ENCODE measurements at places on chromosomes 5 and 9. TPM values are rescaled to one million over a fixed set of nuclear protein-coding genes. Genes with fewer than 3 reads are reported as not detected.

DNA sequence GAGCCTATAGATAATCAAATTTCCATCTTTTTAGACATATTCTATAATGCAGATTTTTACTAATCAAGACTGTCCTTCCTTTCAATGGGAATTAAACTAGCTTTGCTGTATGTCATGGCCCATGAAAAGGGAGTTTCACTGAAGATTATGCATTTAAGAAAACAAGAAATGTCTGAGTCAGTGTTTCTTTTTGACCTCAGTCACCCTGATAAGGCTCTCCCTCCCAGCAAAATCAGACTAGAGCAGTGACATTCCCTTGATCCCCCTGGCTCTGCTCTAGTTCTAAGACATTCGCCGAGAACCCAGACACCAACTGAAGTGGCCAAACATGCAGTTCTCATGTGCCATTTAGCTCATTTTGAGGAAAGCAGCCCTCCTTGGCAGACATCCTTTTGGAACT is 442.0 kb downstream of the ACTL7B start:
- DNase-seq = no peak

GRCh38 chr5:118752969-118753368 is 235.4 kb downstream of the DTWD2 start:
- DNase-seq = no peak

- no peak for DNase-seq
These were observed 83.3 kb downstream of the SUSD1 start for GRCh38 chr9:112091810-112092209.

TAF1L gene
- total RNA-seq = not detected

DNA sequence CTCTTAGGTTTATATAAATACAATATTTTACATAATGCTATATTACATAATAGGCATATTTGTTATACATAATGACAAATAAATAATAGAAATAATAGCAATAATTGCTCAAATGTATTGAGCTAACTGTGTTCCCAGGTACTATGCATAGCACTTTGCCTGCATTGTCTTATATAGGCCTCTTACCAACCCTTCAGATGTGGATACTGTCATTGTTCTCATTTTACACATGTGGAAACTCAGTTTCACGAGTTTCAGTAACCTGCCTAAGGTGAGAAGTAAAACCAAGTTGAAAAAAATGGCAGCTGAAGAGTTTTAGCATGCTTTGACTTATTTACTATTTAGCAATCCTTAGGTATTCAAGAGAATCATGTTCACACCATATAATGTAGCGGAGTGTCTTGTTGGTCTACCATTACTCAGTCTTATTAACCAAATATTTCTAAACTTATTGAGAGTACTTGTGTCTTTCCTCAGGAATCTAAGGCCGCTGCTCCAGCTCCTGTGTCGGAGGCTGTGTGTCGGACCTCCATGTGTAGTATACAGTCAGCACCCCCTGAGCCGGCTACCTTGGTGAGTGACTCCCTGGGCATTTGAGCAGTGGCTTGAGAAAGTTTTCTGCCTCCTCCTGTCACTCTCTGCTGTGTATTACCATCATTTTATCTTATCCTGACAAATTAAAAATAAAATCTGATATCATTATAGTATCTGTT is 57.5 kb downstream of the ERAP1 start:
- no peak for DNase-seq

RNF145 gene
- 20.7 TPM for total RNA-seq

BTNL9 gene
- 38.9 TPM for total RNA-seq

DNA sequence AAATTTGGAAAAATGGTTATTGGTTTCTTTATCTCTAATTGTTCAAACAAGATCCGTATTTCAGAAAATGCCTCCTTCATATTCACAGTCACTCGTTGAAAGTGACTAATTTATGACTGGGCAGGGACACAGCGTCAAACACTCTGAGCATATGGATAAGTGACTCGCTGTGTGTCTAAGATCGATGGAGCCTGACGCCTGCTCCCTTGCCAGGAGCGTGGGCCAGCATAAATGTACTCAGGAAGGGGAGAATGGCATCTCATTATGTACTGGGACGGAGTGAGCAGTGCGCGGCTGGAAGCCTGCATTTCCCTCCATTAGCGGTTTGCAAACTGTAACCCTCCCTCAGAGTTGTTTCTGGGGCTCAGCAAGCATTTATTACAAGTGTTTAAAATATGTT is 79.8 kb upstream of the CAST start:
- no peak for DNase-seq

DNA sequence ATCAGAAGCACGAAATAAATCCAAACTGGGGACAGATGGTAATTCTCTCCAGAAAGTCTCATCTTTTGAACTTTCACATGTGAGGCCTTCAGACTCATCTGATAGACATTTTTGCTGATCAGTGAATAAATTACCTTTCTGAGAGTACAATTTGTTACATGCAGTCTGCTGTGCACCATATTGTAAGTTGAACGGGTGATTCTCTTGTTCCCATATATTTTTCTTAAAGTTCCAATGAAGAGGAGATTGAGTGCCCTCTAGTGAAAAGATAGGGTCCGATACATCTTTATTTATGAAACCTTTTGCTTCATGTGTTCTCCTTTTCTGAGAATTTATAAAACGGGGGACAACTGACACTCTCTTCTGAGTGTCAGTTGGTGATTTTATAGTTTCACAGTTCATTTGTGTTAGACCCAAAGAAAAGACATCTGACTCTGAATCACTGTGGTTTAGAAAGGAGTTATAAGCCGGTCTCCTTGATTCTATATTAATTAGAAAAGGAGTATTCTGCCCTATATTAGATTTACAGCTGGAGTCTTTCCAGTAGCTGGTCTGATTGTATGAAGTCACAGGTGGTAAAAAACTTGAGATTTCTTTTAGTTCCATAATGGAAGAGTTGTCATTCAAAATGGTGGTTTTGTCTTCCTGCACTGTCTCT is 30.4 kb downstream of the GNG10 start:
- DNase-seq = no peak

DNA sequence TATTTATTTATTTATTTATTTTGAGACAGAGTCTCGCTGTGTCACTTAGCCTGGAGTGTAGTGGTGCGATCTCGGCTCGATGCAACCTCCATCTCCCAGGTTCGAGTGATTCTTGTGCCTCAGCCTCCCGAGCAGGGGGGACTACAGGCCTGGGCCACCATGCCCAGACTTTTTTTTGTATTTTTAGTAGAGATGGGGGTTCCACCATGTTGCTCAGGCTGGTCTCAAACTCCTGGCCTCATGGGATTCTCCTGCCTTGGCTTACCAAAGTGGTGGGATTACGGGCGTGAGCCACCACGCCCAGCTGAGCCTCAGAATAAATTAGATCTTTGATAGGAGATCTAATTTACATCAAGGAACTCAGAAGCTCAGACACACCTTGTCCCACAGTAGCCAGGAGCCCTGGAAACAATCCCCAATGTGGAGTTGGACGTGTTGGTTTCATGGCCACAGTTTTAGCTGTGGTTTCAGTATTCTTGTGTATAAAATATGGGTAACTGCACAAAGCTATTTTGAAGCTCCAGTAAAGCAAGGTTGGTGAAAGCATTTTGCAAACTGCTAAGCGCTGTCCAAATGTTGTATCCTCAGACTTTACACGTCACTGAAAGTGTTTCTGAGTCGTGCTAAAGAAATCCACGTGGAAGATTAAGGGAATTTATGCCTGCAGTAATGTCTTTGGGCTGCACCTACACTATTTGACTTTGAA is 3.0 kb upstream of the HNRNPAB start:
- no peak for DNase-seq

C5orf52 gene
- not detected for total RNA-seq

DNA sequence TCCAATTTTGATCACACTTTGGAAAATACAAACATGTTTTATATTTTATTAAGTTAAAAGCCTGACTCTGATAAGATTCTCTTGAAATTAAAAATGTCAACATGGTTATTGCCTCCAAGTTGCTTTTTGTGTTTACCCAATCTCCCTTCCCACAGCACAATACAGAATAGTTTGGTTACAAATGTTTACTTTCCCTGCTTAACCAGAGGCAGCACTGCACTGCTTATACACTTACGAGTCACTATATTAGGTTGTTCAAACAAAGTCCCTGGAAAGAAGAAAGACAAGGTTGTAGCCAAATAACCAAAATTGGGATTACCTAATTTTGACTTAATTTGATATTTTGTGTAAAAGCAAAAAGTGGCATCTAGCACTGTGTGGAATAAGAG is 25.9 kb downstream of the SRFBP1 start:
- no peak for DNase-seq

DNA sequence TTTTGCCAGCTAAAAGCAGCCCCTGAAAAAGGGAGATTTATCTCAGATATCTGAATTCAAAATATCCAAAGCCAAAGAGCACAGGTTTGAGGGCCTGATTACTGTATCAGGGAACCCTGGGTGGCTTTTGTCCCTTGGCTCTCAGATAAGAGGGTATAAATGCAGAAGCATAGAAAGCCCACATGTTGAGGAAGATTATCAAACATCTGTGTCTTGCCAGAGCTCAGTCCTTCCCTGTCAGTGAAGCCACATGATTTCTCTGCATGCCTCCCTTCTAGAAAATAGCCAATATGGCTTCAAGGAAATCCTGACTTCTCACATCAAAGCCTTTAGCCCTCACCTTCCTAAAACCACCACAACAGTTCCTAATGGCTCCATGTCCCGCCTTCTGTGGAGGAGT is 408.0 kb upstream of the DMAC1 start:
- DNase-seq = no peak

- DNase-seq = no peak
These were observed 1.2 kb upstream of the IL11RA start for GRCh38 chr9:34650816-34651215.

- no peak for DNase-seq
These were observed 155.6 kb upstream of the TAS2R1 start for GRCh38 chr5:9785751-9786150.

DNA sequence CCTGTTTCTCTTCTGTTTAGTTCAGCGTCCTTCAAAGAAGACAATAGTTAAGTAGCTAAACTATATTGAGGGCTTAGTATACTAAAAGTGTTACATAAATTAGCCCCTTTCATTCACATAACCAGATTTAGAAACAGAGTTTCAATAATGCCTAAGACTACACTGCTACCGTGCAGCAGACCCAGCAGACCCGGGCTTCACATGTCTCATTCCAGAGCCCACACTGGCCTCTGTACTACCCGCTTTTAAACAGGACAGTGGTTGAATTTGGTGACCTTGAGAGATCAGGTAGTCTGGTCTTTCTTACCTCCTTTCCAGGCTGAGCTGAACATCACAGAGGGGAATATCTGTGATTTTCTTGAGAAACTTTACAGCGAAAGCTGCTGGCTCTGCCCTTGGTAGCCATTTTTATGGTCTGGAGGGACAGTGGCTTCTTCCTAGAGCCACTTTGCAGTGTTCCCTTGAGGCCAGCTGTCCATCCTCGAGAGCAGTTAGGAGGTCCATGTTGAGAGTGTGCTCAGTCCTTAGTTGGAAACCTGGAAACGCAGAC is 56.5 kb downstream of the SLC22A5 start:
- no peak for DNase-seq

DNA sequence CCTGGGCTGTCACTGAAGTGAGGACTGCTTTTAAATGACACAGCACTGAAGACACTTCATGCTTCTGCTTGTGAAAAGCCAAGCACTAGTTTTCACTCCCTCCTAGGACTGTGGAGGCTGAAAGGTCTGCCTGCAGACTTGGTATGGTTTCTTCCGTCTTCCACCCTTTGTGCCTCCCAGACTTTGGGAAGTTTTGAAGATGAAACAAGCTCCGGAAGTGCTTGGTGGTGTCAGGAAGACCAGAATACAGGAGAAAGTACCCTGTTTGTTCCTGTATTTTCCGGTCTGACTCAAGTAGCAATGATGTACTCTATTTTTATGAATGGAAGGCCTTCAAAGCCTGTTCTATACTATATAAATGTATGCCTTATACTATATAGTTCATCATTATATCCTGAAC is 222.7 kb downstream of the PDZD2 start:
- DNase-seq = no peak

- DNase-seq = no peak
These were observed 617 bp upstream of the PTPRD start for GRCh38 chr9:10613419-10613818.

Measured in Right ventricle myocardium superior (tissue), 1 donor.